Germinal center (tissue), 1 donor: ENCODE measurements at places on chromosomes 6 and 20.

- DNase-seq, result no peak
These were observed 191.9 kb downstream of the BCAS1 start for GRCh38 chr20:53878262-53879047.

GRCh38 chr6:71724456-71725125 lies 161.8 kb upstream of the RIMS1 start:
- no peak for DNase-seq

- no peak for DNase-seq
These were observed 75.8 kb upstream of the MRPS10 start for GRCh38 chr6:42293386-42293977.

- no peak for DNase-seq
These were observed 67.5 kb upstream of the FBXO30 start for GRCh38 chr6:145882121-145882531.

- DNase-seq, result no peak
These were observed 150.0 kb upstream of the MARCKS start for GRCh38 chr6:113707194-113707593.

GRCh38 chr20:6994452-6994851 lies 227.0 kb downstream of the BMP2 start:
- no peak for DNase-seq

DNA sequence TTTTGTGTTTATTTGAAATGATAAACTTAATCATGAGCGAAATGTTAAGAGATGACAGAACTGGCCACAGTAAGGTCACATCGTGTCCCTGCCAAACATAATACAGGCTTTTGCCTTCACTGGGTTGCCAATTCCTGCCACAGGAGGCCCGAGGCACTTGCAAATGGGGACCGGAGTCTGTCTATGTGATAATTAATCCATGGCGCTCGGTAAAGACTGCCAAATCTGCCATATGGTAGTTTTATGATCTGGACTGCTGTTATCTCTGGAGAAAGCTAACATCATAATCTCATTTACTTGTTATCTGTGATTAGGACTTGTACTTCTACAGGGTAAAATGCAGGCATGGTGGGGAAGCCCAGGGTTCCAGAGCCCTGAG lies 170.5 kb upstream of the TSHZ2 start:
- no peak for DNase-seq

- no peak for DNase-seq
These were observed 49.8 kb downstream of the CFAP61 start for GRCh38 chr20:20102163-20102562.

DNA sequence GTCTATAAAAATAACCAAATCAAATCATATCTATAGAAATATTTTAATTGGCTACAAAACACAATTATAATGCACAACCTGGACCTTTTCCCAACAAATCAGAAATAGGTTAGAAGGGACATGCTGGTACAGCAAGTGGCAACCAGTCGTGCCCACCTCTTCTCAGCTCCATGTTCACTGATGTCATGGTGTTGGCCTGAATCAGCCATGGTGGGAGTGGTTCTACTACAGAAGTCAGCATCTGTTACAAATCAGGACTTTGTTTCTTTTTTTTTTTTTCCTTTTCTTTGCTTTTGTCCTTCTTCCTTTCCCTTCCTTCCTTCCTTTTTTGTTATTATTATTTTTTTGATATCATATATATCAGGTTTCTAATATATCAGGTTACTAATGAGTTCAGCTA lies 91.2 kb downstream of the RALGAPA2 start:
- DNase-seq, result no peak

- no peak for DNase-seq
These were observed 21.0 kb upstream of the FYN start for GRCh38 chr6:111894272-111894671.

GRCh38 chr6:146875927-146876270 lies 277.1 kb downstream of the ADGB start:
- no peak for DNase-seq

DNA sequence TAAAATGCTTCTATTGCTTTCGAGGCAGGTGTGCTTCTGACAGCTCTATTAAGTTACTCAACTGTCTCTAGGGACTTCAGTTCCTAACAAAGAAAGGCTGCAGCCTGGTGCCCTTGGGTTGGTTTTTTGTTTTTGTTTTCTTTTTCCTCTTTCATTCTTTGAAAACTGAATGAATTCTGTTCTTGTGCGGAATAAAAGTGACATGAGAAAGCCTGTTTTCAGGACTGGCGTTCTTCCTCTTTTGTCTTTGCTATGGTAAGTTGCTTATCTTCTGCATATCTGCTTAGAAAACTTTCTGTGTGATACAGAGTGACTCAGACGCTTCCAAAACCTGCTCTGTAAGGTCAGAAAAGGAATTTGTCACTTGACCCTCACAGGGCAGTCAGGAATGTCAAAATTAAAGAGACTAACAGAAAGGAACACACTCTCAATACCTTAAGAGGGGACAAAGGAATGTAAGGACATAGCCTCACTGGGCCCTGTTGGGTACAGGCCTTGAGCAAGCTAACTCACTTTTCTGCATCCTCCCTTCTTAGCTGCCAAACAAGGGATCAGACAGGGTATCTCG lies 56.2 kb upstream of the NHSL1 start:
- no peak for DNase-seq

- DNase-seq, result no peak
These were observed 979.1 kb upstream of the FLRT3 start for GRCh38 chr20:15316556-15316955.

- DNase-seq, result no peak
These were observed 292.2 kb upstream of the RSPO3 start for GRCh38 chr6:126826166-126826714.

DNA sequence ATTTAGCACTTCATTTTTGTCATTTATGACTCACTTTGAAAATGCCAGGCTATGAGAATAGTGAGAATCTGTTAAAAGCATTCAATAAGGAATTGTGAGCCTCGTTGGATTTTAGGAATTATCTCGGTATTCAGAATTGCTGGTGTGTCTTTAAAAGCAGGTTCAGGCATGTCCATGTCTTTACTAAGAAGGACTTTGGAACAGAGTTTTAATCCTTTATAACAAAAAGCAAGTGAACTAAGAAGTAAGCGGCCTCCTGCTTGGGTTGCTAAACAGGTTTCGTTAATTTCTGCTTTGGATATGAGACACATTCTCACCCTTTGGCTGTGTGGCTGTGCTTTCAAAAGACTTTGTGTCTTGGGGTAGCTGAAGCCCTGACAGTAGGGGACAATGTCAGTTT lies 74.9 kb downstream of the IGF2R start:
- no peak for DNase-seq

DNA sequence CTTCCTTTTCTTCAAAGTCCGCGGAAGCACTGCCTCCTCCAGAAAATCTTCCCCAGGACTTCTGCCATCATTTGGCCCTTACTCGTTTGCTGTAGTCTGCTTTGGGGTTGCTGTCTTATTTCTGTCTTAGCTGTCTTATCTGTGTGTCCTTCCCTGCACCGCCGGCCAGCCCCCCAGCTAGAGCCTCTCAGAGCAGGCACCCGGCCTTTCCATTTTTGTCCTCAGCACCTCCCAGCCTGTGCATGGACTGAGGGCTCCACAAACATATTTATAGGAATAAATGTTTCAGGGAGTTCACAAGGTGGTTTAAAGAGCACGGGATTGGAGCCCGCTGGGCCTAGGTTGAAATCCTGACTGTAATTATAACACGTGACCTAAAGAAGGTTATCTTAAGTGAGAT lies 8.1 kb downstream of the GLP1R start:
- DNase-seq, result no peak

GRCh38 chr6:167530951-167531350 lies 206.1 kb downstream of the TTLL2 start:
- no peak for DNase-seq

GRCh38 chr20:58088105-58088504 lies 140.3 kb downstream of the ANKRD60 start:
- DNase-seq, result no peak

DNA sequence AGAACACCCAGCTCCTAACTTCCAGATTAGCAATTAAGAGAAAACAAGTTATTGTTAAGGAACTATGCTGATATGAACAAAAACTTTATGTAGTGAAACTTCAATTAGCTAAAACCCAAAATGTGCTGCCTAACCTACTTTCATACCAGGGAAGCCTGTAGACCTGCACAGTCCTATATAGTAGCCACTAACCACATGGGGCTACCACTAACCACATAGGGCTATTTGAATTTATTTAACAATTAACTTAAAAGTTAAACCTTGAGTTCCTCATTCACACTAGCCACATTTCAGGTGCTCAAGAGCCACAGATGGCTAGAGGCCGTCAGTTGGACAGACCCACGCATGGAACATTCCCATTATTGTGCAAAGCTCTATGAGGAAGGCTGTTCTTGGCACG lies 72.4 kb upstream of the LAMP5 start:
- DNase-seq, result no peak

DNA sequence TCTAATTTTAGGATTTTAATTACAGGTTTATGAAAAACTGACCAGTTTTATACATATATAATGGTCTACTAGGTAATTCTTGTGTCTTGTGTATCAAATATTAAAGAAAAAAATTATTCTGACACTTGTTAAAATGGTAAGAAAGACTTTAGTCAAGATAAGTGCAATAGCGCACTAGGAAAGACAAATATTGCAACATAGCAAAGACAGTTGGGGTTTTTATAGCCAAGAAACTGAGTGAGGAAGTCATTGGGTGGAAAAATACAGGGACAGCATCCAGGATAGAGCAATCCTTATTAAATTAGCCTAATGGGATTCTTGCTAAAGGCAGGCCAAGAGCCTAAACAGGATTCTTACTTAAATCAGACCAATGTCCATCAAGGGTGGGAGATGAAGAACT lies 71.1 kb downstream of the ROS1 start:
- no peak for DNase-seq

DNA sequence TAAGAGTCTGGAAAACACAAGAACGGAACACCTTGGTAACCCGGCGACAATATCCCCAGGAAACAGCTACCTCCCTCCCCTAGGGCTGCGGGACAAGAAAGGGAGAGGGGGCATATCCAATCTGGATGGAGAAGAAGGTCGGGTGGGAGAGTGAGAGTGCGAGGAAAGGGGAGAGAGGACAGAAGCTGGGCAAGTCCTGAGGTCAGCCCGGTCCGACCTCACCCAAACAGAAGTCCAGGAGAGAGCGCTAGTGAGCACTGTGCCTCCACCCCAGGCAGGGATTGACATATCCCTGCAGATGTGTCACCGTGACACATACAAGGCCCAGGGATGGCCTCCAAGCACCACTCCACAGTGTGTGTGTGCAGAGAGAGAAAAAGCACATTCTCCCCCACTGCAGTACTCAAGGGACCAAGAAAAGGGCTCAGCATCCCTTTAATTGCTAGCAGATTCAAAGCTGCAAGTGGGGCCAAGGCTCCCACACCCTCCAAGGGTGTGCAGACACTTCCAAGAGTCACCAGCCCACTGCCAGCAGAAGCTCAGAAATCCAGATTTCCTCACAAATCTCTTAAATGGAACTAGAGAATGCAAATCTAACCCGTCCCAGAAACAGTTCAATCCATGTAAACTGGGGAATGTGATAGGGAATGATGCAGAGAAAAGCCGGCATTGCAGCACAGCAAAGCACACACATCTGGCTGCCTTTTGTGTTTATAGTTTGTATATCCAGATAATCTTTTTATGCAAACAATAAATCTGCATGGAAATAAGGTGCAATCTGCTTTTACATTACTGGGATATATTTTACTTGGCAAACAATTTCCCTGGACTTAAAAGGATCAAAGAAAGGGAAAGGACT lies 3.1 kb downstream of the PXDC1 start:
- DNase-seq, result peak; percentile 32

- no peak for DNase-seq
These were observed 11.8 kb downstream of the LOC128125822 start for GRCh38 chr6:63584125-63584514.

- DNase-seq, result no peak
These were observed 24.5 kb upstream of the HLA-A start for GRCh38 chr6:29917857-29918256.

DNA sequence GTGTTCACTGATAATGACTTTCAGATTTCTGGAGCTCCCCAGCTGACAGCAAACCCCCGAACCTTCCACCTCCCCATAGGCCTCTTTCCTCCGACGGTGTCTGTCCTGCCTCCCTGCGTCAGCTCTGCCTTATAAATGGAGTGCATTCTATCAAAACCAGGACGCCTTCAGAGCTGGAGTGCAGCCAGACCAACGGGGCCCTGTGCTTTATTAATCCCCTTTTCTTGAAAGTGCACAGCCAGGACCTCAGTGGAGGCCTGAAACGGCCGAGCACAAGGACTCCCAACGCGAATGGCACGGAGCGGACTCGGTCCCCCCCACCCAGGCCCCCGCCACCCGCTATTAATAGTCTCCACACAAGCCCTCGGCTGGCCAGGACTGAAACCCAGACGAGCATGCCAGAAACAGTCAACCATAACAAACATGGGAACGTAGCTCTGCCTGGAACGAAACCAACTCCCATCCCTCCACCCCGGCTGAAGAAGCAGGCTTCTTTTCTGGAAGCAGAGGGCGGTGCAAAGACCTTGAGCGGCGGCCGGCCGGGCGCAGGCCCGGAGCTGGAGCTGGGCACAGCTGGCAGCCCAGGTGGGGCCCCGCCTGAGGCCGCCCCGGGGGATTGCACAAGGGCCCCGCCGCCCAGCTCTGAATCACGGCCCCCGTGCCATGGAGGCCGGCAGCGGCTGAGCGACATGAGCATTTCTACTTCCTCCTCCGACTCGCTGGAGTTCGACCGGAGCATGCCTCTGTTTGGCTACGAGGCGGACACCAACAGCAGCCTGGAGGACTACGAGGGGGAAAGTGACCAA lies 42.3 kb upstream of the NAA20 start:
- no peak for DNase-seq

DNA sequence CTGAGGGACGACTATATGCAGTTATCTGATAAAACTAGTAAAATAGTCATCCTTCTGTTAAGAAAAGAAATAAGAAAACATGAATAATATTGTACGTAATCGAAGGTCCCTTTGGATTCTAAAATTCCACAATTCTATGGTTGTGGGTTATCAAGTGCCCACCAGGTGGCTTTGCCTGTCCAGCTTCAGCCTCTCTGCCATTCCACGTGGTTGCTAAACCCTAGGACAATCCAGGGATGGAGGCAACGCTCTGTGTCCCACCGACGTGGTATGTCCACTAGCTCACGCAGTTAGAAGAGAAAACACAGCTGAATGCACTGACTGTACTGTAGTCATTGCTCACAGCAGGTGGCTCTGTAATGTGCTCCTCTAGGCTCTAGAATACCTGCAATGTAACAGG lies 349.3 kb downstream of the FARS2 start:
- DNase-seq, result no peak
